CD4-positive, CD25-positive, alpha-beta regulatory T cell (primary cell): ENCODE measurements at places on chromosomes 6 and 20. TPM values are rescaled to one million over a fixed set of nuclear protein-coding genes. Genes with fewer than 3 reads are reported as not detected.

PNPLA1 gene
- 0.25 TPM for total RNA-seq

CASP8AP2 gene
- total RNA-seq: 30.8 TPM

KPNA5 gene
- 28.4 TPM for total RNA-seq

HLA-DRB1 gene
- 186 TPM for total RNA-seq

RUNX2 gene
- total RNA-seq: 30.0 TPM

SLC13A3 gene
- total RNA-seq: 0.67 TPM

KIF25 gene
- total RNA-seq: not detected

DNA sequence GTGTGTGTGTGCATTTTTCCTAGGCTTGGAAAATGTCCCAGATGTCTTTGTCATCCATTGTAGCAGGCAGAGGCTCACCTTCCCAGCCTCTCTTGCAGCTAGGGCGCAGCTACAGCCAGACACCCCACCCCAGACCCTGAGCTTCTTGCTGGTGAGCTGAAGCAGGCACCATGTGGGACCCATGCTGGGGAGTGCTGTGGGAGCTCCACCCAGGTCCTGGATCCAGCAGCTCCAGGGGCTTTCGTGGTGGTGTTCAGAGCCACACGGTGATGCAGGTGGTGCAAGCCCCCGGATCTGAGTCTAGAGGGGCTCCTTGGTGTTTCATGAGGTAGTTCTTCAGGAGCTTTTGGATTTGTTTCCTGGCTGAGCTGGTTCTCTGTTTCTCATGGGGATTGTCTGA lies 56.0 kb upstream of the ZFP64 start:
- DNase-seq: no peak
- H3K4me3 ChIP-seq: no peak overlapping the region
- H3K27ac ChIP-seq: no peak overlapping the region

- no peaks in the 10 kb centered on the region for H3K36me3 ChIP-seq
- no peaks in the 10 kb centered on the region for H3K27me3 ChIP-seq
- H3K27ac ChIP-seq: no peak overlapping the region
- no peak for DNase-seq
Measured at GRCh38 chr6:22940581-22941290, 371.4 kb downstream of the HDGFL1 start.

DNA sequence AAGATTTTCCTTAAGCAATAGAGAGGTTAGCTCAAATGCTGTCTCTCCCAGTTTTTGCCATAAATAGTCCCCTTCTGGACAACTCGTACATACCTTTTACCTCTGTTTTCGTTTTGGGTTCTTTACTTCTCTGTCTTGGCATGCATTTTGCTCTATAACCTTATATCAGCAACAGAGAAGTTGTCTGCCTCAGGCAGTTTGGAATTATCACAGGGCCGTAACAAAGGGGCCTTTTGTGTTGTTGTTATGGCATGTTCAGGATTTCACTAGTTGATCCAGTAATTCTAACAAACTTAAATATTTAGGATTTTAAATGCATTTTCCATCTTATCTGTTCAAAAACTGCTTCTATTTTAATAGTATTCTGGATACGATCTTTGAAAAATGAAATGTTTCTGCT lies 259.8 kb downstream of the CD109 start:
- no peaks in the 10 kb centered on the region for H3K36me3 ChIP-seq
- no peak overlapping the region for H3K4me3 ChIP-seq
- DNase-seq: no peak
- H3K4me1 ChIP-seq: no peaks in the 10 kb centered on the region
- no peaks in the 10 kb centered on the region for H3K27me3 ChIP-seq
- no peak overlapping the region for H3K27ac ChIP-seq

DNA sequence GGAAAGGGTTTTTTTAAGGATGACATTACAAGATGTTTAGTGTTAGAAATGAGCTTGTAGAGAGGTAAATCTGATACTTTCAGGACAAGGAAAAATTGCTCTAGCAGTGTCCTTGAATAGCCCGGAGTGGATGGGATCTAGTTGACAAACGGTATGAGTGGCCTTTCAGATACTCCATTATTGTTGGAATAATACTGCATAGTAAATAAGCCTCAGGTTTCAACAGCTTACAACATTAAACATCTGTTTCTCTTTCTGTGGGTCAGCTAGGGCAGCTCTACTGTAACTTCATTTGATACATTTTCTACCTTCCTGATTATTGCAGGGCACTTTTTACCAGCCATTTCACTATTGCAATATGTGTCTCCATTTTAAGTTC lies 118.0 kb downstream of the B3GAT2 start:
- H3K36me3 ChIP-seq: peaks cover 6% of the 10 kb centered on the region
- no peak overlapping the region for H3K4me3 ChIP-seq
- H3K27ac ChIP-seq: no peak overlapping the region
- H3K27me3 ChIP-seq: no peaks in the 10 kb centered on the region

DNA sequence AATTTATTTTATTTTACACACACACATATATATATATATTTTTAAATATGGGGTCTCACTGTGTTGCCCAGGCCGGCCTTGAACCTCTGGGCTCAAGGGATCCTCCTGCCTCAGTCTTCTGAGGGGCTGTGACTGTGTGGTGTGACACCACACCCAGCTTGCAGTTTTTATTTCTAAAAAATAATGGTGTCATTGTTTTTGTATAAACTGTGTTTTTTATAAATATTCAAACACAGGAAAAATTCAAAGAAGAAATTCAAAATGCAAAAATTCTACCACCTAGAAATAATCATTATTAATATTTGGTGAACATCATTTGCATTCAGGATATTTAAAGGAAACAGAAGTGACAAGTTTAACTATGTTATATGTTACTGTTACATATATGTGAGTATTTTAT lies 3.1 kb downstream of the CCDC28A start:
- no peaks in the 10 kb centered on the region for H3K27me3 ChIP-seq
- H3K36me3 ChIP-seq: peaks cover 42% of the 10 kb centered on the region

DNA sequence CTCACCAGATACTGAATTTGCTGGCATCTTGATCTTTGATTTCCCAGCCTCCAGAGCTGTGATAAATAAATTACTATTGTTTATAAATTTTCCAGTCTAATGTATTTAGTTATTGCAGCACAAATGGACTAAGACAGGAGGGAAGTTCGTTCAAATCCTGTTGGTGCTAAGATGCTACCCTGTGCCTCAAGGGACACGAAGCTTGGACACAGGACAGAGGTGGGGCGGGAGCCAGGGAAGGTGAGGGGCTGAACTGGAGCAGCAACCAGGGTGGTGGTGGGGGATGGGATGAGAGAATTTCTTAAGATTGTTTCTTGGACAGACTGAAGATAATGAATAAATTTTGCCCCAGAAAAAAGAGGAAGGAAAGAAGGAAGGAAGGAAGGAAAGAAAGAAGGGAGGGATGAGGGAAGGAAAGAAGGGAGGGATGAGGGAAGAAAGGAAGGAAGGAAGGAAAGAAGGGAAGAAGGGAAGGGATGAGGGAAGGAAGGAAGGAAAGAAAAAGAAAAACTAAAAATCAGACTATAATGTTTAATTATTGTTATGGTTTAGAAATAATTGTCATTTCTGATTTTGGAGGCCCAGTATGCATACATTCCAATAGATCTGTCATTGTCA lies 127.2 kb downstream of the CDC5L start:
- no peaks in the 10 kb centered on the region for H3K36me3 ChIP-seq
- H3K27me3 ChIP-seq: peaks cover 4% of the 10 kb centered on the region
- no peak overlapping the region for H3K4me3 ChIP-seq
- no peak overlapping the region for H3K27ac ChIP-seq
- no peaks in the 10 kb centered on the region for H3K4me1 ChIP-seq

DNA sequence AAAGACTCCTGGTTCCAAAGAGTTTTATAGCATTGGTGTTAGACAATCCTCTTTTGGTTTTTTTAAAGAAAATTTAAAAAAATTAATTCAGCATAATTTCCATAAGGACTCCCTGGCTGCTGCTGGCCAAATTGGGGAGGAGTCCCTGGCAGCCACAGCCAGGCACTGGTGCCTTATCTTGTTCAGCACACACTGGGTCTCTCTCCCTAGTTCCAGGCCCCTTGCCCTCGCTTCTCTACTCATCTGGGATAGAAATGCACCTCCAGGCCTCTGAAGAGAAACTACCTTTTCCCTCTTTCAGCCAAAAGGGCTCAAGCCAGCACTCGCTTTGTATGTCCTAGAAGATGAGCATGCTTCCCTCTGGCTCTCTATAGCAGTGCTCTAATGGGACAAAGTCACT lies 13.4 kb upstream of the MAPK13 start:
- no peak for DNase-seq
- H3K36me3 ChIP-seq: no peaks in the 10 kb centered on the region
- H3K4me3 ChIP-seq: peak overlapping the region; percentile 46
- peaks cover 86% of the 10 kb centered on the region for H3K4me1 ChIP-seq
- H3K27me3 ChIP-seq: no peaks in the 10 kb centered on the region

DNA sequence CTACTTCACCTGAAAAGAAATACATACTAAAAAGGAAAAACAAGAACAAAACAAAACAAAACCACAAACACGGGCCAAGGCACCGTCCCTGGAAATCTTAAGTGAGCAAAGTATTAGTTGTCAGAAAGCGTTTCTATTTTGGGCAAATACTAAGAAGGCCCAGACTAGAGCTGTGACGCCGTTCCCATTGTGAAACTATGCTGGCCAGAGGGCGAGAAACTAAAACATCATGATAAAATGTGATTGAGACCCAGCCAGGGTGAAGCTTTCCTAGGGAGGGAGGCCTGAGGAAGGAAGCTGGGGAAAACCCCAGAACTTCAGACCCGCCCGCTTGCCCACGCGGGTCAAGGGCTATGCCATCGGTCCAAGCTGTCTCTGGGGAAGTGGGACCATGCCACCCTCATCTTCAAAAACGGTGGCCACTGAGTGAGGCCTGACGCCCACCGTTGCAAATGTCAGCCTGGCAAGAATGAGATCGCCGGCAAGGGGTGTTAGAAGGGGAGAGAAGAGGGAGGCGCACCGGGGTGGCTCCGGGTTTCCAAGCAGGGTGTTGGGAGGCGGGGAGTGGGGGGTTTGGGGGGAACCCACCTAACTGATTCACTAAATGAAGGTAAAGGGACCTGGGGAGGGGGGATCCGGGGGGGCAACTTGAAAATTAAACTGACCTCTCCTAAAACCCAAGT lies 1950.9 kb upstream of the DEFB115 start:
- DNase-seq: no peak
- H3K4me3 ChIP-seq: no peak overlapping the region
- no peak overlapping the region for H3K27ac ChIP-seq
- no peaks in the 10 kb centered on the region for H3K36me3 ChIP-seq
- H3K4me1 ChIP-seq: no peaks in the 10 kb centered on the region
- no peaks in the 10 kb centered on the region for H3K27me3 ChIP-seq

GRCh38 chr20:8060977-8061376 lies 41.4 kb upstream of the TMX4 start:
- H3K4me3 ChIP-seq: no peak overlapping the region
- no peaks in the 10 kb centered on the region for H3K36me3 ChIP-seq
- peaks cover 2% of the 10 kb centered on the region for H3K27me3 ChIP-seq
- DNase-seq: no peak
- no peak overlapping the region for H3K27ac ChIP-seq

DNA sequence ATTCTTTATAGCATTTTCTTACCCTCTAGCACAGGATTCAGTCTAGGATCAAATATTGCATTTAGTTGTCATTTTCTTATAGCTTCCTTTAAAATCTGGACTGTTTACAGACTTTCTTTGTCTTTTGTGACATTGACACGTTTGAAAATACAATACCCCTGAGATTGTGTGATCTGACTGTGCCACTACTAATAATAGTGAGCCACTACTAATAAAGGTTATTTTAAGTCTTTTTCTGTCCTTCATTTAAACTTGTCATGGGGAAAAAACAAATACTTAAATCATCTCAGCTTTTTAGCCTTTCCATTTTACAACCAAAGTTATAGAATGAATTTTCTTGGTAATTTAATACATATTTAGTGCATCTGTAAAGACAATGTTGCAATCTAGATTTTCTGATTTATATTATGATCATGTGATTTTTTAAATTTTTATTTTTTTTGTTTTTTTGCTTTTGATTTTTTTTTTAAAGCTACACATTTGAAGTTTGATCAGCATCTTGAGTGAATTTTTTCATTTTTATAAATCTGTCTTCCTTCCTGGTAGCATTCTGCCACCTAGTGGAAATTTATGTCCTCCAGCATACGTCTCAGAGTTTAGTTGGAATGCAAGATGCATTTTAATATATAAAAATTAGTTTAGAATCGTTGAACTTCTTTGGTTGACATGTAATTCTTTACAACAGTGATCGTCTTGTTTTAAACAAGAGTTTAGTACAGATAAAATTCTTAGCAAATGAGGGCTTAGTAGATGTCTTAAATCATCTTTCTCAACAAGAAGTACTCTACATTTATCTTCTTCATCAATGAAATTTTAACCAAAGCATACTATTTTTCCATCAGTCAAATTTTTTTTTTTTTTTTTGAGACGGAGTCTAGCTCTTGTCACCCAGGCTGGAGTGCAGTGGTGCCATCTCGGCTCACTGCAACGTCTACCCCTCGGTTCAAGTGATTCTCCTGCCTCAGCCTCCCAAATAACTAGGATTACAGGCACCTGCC lies 119.4 kb downstream of the NCOA3 start:
- H3K36me3 ChIP-seq: peaks cover 35% of the 10 kb centered on the region
- peaks cover 3% of the 10 kb centered on the region for H3K4me1 ChIP-seq
- no peak overlapping the region for H3K4me3 ChIP-seq
- DNase-seq: peak; percentile 78

DNA sequence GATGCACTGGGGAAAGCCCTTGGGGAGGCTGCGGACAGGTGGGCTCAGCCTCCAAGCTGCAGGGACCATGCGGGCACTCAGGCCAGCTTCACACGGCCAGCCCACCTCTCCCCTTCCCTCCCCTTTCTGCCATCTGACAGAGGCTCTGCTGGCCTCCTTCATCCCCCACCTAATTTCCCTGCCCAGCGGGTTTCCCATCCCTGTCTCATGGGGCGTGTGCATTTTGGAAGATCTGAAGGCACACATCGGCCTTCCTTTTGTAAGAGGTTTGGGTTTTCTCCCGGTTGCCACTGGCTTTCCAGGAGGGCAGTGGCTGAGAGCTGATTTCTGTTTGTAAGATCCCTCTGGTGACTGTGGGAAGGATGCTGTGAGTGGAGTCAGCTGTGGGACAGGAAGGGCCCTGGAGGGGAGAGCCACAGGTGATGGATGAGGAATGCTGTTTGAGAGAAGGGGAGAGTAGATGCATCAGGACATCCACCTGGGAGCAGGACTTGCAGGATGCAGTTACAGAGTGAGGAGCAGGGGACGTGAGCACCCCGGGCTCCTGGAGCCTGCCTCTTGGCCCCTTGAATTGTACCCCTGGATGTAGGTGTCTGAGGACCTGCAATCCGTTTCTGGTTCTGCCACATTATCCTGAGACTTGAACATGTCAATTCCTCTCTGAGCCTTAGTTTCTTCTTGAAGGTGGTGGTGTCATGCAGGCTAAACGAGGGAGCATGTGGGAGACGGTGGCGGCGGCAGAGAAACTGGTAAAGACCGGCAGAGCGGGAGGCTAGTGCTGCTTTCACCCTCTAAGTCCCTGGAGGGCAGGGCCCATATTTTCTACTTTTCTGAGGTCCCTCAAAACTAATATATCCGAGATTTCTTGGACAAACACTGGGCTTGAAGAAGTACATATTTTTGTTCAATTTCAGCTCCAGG lies 5.9 kb upstream of the TUBB1 start:
- no peak overlapping the region for H3K27ac ChIP-seq
- DNase-seq: no peak
- H3K36me3 ChIP-seq: no peaks in the 10 kb centered on the region
- peaks cover 24% of the 10 kb centered on the region for H3K4me1 ChIP-seq

- H3K27me3 ChIP-seq: no peaks in the 10 kb centered on the region
- no peak overlapping the region for H3K4me3 ChIP-seq
- H3K27ac ChIP-seq: no peak overlapping the region
- no peak for DNase-seq
Measured at GRCh38 chr20:40442181-40442963, 246.7 kb downstream of the MAFB start.
